Muscle of back (tissue), 13 donors: ENCODE measurements at places on chromosomes 2 and 18.

DNA sequence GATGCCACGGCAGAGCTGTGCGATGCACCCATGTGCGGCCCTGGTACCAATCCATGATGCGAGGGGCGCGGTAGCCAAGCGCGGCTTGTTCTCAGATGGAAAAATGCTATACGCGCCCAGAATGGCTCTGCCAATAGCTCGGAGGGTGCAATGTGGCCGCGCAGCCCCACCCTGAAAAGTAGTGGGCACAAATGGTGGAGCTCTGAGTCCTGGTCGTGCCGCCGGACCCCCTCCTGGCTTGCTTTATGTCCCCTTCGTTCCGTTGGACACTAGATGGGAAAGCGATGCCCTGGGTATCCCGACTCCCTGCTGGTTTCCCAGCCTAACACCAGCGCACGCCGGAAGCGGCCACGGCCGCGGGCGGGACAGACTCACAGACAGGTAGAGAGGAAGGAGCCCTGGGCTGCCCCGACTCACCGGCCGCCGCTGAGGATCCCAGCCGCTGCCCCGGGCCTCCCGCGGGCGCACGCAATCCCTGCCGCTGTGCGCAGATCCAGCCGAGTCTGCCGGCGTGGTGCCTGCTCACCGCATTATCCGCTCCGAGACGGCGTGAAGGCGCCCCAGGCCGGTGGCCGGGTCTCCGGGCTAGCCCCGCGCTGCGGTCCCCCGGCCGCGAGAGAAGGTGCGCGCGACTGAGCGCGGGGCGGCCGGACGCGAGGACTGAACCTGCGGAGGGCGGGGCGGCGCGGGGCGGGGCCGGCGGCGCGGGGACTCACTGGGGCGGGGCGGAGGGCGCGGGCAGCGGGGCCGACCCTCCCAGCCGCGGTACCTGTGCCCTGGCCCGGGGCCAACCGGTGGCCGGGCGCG lies at the start of gene CDC42EP3:
Gene CDC42EP3, minus strand, starts transcription at position 634 of the 807 bp plus-strand sequence. CDS start 25,055 bp downstream, outside the sequence.
- no peak for DNase-seq

- DNase-seq, result no peak
These were observed 27.6 kb downstream of the CUL3 start for GRCh38 chr2:224557610-224558009.

DNA sequence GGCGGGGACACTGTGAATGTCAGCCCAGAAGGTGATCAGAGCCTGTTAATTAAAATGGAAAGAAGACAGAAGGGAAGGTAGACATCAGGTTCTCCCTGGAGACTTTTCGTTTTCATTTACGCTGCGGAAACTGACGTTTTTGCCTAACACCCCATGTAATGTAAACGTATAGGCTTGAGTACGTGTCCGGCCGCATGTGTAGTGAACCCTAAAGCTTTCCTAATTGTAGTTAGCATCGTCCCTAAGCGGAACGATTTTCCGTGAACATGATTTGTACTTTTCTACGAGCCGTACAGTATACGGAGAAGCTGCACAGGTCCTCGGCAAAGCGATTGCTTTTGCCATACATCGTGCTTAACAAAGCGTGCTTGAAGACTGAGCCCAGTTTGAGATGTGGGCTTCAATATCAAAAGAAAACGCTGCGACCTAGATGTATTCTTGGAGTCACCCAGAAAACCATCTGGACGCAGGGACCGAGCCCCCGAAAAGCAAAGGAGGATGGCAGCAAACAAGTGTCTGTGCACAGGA lies 284 bp downstream of the TIMM21 start:
- no peak for DNase-seq

DNA sequence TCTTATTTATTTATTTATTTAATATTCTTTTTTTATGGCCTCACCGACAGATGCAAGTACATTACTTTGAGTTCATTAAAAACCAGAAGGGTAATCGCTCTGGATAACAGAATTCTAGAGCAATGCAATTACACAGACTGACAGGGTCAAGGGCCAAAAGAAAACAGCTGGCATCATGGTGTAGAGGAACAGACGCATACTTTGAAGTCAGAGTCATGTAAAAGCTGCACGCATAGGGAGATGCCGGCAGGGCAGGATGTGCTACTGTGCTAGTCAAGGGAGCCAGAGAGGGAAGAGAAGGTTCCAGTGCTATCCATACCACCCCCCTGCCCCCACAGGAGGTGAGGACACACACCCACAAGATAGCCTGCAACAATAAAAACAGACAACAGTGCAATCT lies 115.2 kb upstream of the TFCP2L1 start:
- no peak for DNase-seq

- no peak for DNase-seq
These were observed 14.5 kb downstream of the EPAS1 start for GRCh38 chr2:46311651-46312223.
